PC-9 (cell line): ENCODE measurements at places on chromosomes 6 and 20. TPM values are rescaled to one million over a fixed set of nuclear protein-coding genes. Genes with fewer than 3 reads are reported as not detected.

The LRRC1 gene
- 23.0 and 26.4 TPM in 2 replicates for total RNA-seq

The KCNQ2 gene
- total RNA-seq = 0.30 TPM in 1 of 2 replicates, not detected in the other

The MED23 gene
- 16.8 and 21.3 TPM in 2 replicates for total RNA-seq

The ELOVL2 gene
- total RNA-seq = 0.23 and 0.41 TPM in 2 replicates

The DOK5 gene
- not detected in 2 replicates for total RNA-seq
